Ureter (tissue), 1 donor: ENCODE measurements at places on chromosomes 2 and 18. TPM values are rescaled to one million over a fixed set of nuclear protein-coding genes. Genes with fewer than 3 reads are reported as not detected.

DNA sequence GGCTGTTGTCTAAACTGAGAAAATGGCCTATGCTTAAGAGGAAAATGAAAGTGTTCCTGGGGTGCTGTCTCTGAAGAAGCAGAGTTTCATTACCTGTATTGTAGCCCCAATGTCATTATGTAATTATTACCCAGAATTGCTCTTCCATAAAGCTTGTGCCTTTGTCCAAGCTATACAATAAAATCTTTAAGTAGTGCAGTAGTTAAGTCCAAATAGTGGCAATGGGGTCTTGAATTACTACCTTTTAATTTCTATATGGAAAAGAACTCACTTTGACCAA lies 13.8 kb upstream of the ALLC start:
- no peak for DNase-seq

DNA sequence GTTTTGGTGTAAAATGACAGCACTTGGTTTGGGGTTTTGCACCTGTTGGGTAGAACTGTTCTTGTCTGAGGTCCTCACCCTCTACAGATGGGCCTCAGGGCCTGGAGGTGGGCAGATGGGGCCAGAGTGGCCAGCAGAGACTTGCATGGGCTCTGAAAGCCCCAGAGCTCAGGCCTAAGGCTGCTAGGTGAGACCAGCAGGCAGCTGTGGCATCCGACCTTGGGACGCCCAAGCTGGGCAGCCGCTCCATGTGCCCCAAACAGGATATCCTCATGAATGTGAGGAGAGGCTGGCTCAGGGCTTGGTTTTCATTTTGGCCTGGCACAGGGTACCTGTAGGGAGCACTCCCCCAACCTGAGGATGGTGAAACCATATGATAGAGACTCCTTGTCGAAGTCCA lies 38.3 kb downstream of the GBX2 start:
- DNase-seq = no peak

GRCh38 chr2:16417726-16418125 lies 247.9 kb downstream of the CYRIA start:
- no peak for DNase-seq

DNA sequence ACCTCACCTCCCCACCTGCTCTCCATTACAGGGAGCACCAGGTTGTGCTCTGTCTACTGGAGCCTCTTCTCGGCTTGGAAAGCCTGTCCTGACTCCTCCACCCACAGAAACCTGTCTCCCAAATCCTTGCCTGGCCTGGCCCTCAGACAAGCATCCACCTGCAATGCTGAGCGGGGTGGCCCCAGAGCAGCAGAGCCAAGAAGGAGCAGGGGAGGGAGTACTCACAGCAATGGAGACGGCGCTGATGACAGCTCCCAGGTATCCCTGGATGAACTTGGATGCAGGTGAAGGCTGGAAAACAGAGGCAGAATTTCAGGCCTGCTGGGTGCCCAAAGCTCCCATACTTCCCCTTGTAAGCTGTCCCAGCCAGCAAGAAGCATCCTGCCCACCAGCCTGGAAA lies 72.8 kb downstream of the SFXN5 start:
- DNase-seq = peak; percentile 28

The AMER3 gene
- total RNA-seq = not detected

DNA sequence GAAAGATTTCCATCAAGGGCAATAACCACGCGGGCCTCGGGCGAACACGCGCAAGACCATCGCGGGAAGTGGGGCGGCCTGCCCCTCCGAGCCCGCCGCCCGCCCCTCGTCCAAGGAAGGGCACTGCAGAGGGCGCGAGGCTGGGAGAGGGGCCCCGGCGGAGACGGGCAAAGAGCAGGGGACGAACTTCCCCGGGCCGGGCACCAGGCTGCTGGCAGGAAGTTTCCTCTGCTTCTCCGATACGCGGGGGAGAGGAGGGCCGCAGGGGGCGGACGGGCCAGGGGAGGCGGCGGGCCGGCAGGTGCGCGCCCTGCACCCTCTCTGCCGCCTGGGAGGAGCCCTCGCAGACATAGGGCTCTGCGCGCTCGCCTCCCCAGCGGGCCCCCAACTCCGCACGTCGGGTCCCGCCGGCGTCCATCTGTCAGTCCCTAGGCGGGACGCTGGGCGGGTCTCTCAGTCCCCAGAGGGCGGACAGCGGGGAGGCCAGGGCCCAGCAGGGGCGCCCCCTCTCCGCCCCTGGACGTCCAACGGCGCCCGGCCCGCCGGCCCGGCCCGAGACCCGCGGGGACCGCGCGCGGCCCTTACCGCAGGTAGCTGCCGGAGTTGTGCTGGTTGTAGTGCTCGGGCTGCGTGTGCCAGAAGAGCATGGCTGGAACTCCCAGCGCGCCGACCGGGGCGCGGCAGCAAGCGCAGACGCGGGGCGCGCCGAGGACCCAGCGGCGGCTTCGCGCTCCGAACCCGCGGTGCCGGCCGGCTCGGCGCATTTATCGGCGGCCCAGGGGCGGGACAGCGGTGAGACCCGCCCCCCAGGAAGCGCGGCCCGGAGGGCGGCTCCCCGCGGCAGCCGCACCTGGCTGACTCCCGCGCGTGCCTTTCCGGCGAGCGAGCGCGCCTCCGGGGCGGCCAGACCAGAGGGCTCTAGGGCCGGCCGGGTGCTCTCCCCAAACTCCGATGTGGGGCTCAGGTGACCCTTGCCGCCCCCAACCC lies at the start of gene TFCP2L1:
TFCP2L1 (minus strand) TSS at position 740 of the 987 bp plus-strand sequence; CDS start at position 647, 93 bp downstream.
- no peak for DNase-seq

The ZEB2 gene
- 92.4 TPM for total RNA-seq

- DNase-seq = no peak
Measured at GRCh38 chr2:222024932-222025880, 273.6 kb downstream of the PAX3 start.

DNA sequence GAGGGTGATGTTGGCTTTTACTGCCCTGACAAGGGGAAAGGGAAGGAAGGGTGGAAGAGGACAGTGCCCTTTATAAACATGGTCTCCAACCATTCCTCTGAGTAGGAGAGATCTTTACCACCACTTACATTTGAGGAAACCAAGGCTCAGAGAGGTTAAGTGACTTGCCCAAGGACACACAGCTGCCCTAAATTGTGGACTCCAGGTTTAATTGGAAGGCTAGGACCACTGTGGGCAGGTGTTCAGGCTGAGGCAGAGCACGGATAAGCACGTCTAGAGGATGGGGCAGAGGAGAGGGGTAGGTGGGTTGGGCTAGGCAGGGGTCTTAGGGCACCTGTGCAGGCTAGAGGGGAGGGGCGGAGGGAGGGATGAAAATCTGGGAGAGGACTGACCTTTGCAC lies 32.7 kb downstream of the INHBB start:
- DNase-seq = no peak

- DNase-seq = no peak
Measured at GRCh38 chr2:173151671-173152401, 76.2 kb downstream of the MAP3K20 start.
